ENCODE measurements at places on chromosomes 7 and 10. TPM values are rescaled to one million over a fixed set of nuclear protein-coding genes. Genes with fewer than 3 reads are reported as not detected.

CLRN3 gene
- not detected for total RNA-seq

OR13A1 gene
- not detected for total RNA-seq

TFR2 gene
- total RNA-seq, result not detected

ASZ1 gene
- not detected for total RNA-seq

EFCAB10 gene
- not detected for total RNA-seq

CELF2 gene
- total RNA-seq, result 120 TPM

AGFG2 gene
- 3.4 TPM for total RNA-seq

STEAP1 gene
- 12.2 TPM for total RNA-seq

PLCE1 gene
- 4.1 TPM for total RNA-seq

ZNF117 gene
- 75.3 TPM for total RNA-seq

PRF1 gene
- 5.3 TPM for total RNA-seq

MRC1 gene
- 228 TPM for total RNA-seq

MBL2 gene
- not detected for total RNA-seq
